ENCODE measurements at places on chromosomes 13 and 19.

- no peak for DNase-seq
Measured at GRCh38 chr19:10230173-10230860, 814 bp downstream of the S1PR2 start.

GRCh38 chr13:36736119-36736726 is 62.4 kb downstream of the SERTM1 start:
- DNase-seq = peak; percentile 15

DNA sequence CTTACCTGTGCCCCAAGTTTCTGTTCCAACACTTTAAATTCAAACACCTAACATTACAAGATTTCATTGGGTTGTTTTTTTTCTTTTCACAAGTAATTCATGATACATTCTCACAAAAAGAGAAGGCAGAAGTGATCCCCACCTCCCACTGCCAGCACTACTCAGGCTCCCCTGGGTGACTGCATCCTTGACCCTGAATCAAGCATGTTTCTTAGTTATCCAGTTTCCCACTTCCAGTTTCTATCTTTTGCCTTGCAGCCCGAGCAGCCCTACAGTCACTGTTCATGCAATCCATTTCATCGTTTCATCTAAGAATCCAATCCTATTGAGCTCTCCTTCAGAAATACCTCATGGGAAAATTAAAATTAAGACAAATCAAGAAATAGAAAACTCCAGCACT is 61.4 kb downstream of the RNASEH2B start:
- no peak for DNase-seq

- DNase-seq = peak; percentile 34
Measured at GRCh38 chr13:71864986-71865873, 1.8 kb downstream of the DACH1 start.

DNA sequence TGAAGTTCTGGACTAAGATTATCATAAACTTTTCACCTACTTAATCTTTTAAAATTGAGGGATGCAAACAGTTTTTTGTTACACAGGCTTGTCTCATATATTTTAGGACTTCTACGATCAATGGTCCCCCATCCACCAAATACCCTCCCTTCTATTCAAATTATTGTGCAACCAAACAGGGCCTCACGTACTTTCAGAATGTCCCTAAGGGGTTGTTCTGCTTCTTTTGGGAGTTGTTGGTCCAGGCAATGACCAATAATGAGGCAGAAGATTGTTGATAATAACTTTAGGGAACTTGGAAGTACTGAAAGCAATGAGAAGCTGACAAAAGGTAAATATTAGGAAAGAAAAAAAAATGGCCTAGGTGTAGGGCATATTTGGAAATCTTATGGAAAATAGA is 2.9 kb downstream of the DNAJC15 start:
- DNase-seq = no peak

GRCh38 chr19:54573330-54573872 is at the start of gene LILRA2:
TSS of gene LILRA2 (plus strand) at chr19:54573790. CDS start at chr19:54573879, 89 bp downstream.
- DNase-seq = no peak

- DNase-seq = no peak
Measured at GRCh38 chr19:28322945-28323344, 890.0 kb downstream of the UQCRFS1 start.

GRCh38 chr13:29902632-29903305 is 52.4 kb upstream of the UBL3 start:
- no peak for DNase-seq

- DNase-seq = no peak
Measured at GRCh38 chr19:55347442-55348009, 7.0 kb downstream of the COX6B2 start.

Data from ELF-1 (cell line).